ENCODE measurements at places on chromosomes 2 and 18. TPM values are rescaled to one million over a fixed set of nuclear protein-coding genes. Genes with fewer than 3 reads are reported as not detected.
A peak's percentile ranks its signal among the peaks of the same experiment; 100 is the strongest.

DNA sequence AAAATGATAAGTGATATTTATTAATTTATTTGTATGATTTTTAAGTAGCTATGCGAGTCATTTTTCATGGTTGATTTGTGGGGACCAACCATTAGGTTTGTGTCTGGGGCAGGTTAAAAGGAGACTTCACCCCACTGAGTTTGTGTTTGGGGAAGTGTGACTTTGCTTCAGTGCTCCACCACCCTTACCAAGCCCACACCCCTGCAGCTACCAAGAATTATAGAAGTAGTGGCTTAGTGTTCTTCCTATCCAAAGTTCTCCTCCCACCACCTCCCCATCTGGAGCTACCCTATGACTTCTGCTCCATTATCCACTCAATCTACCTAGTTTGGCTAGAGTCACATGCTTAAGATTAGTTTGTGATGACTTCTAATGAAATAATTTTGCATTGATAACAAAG lies 182.1 kb upstream of the ZEB2 start:
- DNase-seq: peak; percentile 35

EGR4 gene
- total RNA-seq: not detected

DNA sequence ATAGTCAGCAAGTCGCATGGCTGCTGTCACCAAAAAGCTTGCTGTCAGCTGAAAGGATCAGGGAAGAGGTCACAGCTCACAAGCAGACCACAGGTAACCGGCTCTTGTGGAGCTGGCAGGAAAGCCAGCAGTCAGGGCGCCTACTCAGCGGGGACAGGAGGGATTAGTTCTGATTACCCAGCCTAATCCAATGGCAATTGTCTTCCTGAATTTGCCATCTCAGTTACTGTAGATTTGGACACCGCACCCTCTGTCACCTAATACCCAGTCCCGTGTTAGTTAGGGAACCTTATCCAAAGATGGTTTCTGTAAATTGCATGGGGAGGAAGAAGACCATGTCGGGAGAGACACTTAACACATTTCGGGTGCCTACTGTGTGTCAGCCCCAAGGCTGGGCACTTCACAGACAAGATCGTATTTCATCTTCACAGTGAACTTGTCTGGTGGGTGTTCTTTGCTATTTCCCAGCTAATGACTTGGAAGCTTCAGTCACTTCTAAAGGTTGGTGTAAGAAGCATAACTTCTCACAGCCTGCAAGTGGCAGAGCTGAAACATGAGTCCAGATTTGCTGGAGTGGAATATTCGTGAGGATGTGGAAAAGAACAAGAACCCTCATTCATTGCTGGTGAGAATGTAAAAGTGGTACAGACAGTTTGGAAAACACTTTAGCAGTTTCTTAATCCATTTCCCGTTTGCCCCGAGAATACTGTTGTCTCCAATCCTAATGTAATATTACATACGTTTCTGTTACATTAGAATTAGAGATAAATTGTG lies 9.9 kb downstream of the ALPK2 start:
- DNase-seq: no peak

DNA sequence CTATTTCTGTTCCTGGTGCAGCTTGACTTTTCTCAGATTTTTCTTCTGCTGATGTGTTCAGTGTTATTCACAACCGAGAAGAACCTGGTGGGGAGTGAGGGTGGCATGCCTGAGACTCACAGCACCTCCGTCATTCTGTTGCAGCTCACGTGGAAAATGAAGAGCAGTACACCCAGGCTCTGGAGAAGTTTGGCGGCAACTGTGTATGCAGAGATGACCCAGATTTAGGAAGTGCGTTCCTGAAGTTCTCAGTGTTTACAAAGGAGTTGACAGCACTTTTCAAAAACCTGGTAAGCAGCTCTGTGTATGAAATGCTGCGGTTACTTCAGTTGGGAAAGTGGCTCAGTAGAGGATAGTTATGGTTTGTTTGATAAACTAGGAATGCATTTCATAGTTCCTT lies 90.5 kb downstream of the ASAP2 start:
- DNase-seq: no peak

DNA sequence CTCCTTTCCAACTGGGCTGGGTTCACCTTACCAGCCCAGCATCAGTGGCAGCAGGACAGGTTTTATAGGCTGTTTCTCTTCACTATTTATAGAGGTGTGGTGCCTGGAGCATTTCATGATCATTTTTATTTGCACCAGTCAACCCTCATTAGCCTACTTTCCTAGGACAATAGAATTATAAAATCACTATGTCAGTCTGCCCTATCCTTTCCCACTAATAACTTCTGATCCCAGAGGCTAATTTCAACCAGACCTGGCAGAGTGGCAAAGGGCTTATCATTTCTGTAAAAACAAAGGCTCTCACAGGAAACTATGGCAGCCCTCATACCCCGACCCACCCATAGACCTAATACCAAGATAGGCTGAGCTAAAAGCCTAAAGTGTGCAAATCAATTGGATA lies 243.5 kb upstream of the TMEFF2 start:
- no peak for DNase-seq
